Left renal cortex interstitium (tissue), 4 donors: ENCODE measurements at places on chromosomes 11 and 22.
A peak's percentile ranks its signal among the peaks of the same experiment; 100 is the strongest.

GRCh38 chr22:32539631-32540421, 65.2 kb downstream of the FBXO7 start:
- DNase-seq: no peak

DNA sequence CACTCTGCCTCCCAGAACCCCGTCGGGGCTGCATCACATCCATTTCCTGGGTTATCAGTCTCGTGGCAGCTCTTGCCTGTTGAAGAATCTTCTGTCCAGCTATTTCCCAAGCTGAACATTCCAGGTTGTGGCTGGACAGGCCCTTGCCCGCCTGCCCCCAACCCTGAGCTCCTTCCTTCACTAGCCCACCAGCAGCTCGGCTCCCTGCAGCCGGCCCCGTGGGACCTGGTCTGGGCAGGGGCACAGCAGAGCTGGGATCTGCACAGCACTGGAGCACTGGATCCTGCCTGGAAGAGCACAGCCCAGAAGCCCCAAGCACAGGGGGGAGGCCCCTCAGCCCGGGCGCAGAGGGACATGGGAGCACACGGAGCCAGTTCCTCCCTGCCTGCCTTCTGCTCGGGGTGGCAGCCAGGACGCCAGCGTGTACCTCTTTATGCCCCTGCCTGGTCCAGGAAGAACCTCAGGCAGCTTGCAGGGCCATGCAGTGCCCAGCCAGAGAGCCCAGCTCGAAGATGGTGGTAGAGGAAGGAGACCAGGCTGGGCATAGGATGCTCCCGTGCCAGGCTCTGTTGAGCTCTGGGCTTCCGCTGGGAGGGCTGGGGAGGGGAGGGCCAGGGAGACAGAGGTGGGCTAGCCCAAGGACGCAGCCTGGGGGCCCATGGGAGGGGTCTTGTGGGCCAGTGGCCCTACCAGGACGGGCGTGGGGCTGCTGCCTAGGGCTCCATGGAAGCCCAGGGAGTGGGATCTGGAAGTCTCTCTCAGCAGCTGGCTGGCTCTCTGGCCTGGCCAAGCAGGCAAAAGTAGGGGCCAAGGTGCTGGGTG, 16.6 kb upstream of the GNB1L start:
- no peak for DNase-seq

GRCh38 chr22:26558248-26558895, 31.6 kb downstream of the TPST2 start:
- DNase-seq: no peak

- DNase-seq: no peak
Measured at GRCh38 chr22:35539910-35540594, 579 bp upstream of the RASD2 start.

DNA sequence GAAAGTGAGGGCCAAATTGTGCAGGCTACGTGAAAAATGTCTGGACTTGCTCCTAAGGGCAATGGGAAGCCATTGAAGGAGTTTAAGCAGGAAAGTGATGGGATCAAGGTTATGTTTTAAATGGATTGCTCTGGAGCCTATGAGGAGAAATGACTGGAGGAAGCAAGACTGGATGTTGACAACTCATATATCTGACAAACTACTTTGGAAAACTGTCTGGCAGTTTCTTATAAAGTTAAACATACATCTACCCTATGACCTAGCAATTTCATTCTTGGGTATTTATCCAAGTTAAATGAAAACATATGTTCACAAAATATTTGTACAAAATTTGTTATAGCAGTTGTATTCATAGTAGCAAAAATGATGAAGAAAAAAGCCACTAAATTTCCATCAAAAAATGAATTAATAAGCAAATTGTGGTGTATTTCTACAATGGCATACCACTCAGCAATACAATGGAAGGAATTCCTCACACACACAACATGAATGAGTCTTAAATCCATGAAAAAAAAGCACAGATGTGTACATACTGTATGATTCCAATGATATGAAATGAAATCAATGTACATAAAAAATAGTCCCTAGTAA, 24.1 kb downstream of the FZD4 start:
- peak; percentile 58 for DNase-seq

- DNase-seq: no peak
Measured at GRCh38 chr11:116997071-116997470, 101.2 kb downstream of the SIK3 start.

GRCh38 chr11:64367931-64368672, 9.1 kb downstream of the RPS6KA4 start:
- DNase-seq: no peak

- no peak for DNase-seq
Measured at GRCh38 chr22:23158516-23159290, 13.4 kb downstream of the RAB36 start.

DNA sequence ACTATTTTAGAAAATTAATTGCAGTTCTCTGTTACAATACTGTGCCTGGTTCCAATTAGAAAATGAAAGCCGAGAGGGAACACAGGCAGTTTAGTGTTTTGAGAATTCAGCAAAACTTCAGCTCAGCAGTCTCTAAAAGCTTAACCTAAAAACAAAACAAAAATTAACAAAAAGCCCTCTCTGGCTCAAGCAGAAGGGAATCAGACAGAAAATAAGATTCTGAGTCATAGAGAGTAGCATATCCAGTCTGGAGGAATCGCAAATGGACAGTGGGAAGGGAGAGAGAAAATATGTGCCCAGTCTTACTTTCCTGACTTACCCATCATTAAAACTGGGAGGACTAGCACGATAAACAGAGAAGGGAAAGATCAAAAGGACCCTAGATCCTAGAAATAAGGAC, 38.1 kb upstream of the CHRM4 start:
- no peak for DNase-seq

DNA sequence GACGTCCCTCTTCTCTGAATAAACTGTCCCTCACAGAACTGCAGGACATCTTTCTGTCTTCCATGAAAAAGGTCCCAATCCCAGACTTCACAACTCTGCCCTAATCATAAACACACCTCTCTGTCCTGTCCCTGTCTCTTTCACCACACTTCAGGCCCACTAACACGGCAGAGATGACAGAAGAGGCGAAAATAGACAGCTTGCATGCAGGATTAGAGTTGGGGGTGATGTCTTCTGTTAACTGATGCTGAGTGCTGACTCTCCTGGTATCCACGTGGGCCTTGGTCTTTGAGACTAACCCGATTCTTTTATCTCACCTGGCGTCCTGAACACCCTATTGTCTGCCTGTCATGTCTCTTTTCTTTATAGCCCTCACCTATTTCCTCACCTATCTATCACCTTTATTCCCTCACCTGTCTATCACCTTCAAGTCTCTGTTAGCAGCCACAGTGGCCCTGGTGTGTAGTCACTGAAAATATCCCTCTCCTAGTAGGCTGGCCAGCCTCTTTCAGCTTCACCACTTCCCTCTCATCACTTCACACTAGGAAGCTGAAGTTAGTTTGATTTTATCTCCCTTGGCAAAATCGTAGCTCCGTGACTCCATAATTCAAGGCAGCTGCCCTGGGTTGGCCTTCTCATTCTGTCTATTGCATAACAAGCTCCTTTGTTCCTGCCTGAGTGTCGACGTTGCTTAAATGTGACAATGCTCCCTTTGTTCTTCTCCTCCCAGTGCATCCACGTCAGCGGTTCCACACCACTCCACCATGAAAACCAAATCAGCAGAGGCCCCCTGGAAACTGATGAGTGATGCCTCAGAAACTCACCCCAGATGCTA, 30.6 kb upstream of the DRD2 start:
- no peak for DNase-seq

DNA sequence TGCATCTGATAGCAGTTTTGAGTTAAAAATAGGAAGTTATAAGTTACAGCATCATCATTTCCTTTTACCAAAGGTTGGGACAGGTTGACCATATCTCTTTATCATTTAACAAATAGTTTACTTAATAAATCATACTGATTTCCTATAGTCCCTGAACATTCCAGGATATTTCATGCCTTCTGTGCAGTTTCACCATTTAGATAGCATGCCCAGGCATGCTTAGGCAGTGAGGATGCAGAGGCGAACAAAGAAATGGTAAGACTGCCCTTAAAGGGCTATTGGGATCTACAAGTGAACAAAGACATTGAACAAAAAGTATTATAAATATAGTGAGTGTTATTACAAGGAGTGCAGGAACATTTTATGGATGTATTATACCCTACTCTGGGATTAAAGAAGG, 96.4 kb downstream of the PRMT3 start:
- DNase-seq: no peak

DNA sequence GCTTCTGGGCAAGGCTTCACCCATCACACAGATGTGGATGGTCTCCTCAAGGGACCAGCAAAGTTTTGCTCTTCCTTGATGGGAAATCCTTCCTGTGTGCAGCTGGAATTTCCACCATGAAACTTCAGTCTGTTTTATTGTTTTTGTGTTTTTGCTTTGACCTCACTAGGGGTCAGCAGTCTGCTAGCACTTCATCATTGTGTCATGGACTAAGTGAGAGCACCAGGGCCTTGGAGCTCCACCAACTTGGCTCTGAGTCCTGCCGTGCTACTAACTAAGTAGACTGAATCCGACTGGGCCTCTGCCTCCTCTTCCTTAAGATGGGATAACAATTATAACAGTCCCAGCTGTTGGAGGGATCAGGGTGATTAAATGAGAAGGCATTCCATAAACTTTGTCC, 305.8 kb upstream of the NCAM1 start:
- peak; percentile 60 for DNase-seq

DNA sequence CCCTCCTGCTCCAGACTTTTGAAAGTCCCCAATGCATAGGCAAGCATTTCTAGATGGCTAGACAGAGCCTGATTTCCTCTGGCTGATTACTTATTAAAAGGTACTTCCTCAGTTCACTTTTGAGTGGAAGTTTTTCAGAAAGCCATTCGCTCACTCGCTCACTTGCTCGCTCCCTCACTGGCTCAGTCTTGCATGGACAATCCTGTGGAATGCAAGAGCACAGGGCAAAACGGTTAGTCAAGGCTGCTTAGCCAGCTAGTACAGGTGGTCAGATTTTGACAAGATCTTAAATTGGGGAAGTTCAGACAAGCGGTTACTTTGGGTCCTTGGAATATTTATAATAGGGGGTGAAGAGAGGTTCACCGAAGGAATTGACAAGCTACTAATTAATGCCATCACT, 101.0 kb downstream of the ARL14EP start:
- DNase-seq: no peak

DNA sequence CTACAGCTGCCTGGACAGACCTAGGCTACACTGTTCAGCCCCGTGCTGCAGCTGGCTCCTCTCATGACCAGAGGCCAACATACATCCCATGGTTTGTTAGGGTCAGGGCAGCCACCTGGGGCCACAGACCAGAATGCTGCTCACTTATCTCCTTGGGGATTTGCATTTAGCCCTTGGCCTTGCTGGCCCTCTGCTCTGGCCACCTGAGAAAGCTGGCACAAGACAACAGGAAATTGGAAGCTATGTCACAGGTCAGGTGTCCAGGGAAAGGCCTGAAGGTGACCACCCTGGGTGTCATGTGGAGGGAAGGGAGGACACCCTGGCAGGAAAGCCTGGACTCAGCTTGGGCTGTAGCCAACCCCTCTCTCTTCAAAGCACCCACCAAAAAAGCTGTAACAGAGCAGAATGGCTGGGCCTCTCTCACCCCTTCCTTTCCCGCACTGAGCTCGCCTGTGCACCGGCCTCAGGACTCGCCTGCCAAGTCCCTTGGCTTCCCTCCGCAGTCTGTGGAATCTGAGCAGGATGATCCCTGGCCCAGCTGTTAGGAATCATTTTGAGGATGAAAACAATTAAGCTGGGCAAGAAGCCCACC, 86.3 kb downstream of the SNX19 start:
- DNase-seq: no peak

GRCh38 chr11:69948256-69949141, 129.3 kb upstream of the FGF3 start:
- DNase-seq: no peak

DNA sequence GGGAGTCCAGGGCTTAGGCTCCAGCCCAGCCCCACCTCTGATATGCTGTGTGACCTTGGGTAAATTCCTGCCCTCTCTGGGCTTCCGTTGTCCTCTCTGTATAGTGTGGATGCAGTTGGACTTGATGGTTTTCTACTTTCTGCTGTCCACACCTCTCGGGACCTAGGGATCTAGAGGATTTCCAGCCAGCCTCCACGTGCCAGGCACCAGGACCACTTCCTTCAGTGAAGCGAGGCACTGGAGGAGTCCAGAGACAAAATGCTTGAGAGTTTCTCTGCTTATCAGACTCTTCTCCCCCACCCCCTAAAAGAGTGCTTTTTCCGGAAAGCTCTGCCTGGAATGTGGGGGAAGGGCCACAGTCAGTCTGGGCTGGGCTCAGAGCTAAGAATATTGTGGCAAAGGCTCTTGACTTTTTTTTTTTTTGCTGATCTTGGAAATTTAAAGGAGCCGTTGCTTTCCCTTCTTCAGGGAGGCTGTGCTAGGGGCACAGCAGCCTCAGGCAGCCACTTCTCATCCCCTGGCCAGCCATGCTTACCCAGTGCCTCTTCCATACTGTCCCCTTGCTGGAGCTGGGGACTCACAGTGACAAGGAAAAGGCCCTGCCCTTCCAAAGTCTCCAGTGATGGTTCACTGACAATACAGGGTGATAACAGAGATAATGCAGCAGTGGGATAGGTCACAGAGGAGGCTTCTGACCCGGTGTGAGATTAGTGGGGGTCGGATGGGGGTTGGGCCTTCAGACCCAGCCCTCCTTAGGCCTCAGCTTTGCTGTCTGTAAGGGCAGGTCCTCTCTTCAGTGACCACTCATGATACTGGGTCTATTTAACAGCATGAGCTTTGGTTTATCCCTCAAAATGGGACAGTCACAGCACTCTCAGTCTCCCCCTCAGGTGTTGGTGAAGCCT, 2.9 kb upstream of the SERPINH1 start:
- no peak for DNase-seq

DNA sequence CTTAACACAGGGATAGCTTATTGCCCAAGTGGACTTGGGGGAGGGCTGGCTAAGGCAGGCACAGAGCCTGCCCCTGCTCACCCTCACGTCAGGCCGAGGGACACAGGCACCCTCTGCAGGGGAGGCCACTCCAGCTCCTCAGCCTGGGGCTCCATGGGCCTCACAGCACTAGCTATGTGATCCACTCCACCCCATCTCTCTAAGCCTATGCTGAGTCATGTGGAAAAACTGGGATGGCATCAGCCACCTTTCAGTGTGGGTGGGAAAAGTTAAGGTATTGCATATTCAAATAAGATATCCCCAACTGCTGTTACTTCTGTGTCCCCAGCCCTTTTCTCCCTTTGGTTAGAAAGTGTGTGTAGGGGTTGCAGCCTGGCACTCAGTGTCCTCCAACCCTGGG, 22.3 kb downstream of the RANGAP1 start:
- DNase-seq: no peak

DNA sequence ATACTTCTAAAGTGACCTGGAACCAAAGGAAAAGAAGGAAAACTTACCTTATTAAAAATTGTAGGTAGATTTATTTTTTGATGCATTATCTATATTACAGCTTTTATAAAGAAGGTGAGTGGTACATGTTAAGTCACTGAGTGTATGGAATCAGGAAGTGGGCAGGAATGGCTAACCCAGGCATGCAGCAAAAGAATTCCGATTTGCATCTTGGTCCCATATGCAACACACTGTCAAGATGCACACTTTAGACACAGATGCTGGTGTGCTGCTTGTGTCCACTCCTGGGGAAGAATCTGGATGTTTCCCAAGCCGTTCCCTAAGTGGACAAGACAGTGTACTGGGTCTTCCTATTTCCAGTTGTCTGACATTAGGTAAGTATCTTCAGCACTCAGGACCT, 99.9 kb upstream of the SORL1-AS1 start:
- DNase-seq: no peak
